ENCODE measurements at places on chromosomes 12 and 14. TPM values are rescaled to one million over a fixed set of nuclear protein-coding genes. Genes with fewer than 3 reads are reported as not detected.
A peak's percentile ranks its signal among the peaks of the same experiment; 100 is the strongest.

DNA sequence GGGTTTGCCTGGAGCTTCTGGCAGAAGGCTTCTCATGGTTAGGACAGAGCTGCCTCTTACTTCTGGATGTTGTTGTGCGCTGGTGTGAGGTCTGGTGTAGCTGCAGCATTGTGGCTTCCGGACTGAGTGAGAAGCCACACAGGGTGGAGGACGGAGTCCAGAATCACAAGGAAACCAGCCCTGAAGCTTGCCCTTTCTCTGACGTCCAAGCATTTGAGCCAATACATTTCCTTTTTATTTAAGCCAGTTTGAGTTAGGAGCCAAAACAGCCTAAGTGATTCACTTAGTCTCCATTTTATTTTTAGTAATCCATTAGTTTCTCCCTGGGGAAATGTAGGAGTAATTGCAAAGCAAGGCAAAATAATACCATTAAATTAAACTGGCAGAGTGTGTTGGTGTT lies 402.4 kb upstream of the RGS6 start:
- no peak for DNase-seq

GRCh38 chr14:72736786-72737559 lies 156.9 kb downstream of the DPF3 start:
- peak; percentile 49 for DNase-seq

- DNase-seq = no peak
Observed at GRCh38 chr12:102174761-102175160, 22.9 kb downstream of the PMCH start.

GRCh38 chr12:57332646-57333312 lies 81.8 kb upstream of the STAC3 start:
- DNase-seq = no peak

DNA sequence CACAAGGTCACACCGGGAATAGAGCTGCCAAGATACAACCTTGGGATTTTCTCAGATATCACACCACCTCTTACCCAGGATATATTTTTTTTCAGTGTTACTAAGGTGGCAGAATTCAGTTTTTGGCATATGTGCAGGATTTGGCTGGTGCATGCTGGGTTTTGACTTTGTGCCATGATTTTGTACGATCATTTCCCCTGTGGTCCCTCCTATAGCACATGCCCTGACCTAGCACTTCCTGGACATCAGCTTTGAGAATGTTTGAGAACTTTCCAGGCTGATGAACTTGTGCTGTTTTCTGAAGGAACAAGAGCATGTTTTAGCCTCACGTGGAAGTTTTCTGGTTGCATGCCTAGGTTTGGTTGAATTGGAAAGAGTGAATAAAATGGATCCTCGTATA lies 11.0 kb upstream of the TBPL2 start:
- no peak for DNase-seq

GRCh38 chr12:76719171-76720041 lies 44.5 kb upstream of the ZDHHC17 start:
- DNase-seq = no peak

DNA sequence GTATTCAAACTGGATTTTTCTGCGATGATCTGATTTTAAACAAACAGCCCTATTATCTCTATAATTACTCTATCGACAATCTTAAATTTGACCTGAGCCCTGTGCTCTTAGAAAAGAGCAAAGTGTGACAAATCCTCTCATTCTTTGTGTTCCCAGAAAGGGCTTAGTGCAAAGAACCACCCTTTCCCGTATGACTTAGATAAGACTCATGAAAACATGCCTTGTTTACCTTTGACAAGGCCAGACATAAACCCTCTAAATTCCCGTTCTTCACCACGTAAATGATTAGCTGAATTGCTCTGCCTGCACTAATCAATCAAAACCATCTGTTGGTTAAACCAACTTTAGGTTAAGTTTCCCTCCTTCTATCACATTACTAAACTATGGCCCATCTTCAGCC lies 285.7 kb upstream of the SEL1L start:
- no peak for DNase-seq

DNA sequence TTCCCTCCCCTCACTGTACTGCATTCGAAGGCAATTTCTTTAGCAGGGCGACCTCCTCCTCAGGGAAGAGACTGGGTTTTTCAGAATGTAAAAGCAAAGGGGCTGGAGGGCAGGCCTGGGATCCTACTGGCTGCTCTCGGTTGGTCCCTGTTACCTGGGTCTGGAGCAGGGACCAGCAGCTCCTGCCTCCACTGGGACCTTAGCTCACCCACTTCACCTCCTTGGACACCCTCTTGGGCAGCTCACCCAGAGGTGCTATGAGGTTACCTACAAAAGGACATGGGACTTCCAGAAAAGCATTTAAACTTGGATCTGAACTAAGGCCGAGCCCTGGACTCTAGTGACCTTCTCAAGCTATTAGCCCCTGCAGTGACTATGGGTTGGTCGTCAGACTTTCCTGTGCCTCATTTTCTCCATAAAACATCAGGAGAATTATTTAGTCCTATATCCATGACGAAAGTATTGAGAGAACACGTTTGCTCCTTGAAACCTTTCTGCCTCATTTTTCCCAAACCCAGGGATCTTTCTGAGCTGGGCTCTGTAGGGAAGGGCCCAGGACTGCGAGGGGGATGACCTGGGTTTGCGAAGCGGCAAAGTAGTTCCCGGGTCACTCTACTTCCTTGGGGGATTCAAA lies 65.0 kb downstream of the FBXL14 start:
- DNase-seq = no peak

GRCh38 chr12:6273541-6274230 lies 36.8 kb upstream of the PLEKHG6 start:
- no peak for DNase-seq

GRCh38 chr12:45121224-45121623 lies 70.3 kb upstream of the DBX2 start:
- no peak for DNase-seq

DNA sequence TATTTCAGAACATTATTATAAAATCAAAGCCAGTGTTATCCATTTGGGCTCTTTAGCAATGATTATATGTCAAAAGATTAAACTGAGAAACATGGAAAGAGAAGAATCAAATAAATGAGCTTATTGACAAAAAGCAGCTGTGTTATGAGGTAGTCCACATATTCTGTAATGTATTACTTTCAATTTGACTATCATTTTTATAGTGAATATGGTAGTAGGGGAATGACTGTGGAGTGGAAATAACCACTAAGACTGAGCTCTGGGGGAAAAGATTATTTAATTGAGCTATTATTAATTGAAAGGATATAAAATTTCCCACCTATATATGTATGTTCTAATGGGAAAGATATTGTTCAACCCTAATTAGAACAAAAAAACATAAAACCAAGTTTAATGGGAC lies 381.3 kb downstream of the TMTC2 start:
- DNase-seq = no peak

- no peak for DNase-seq
Observed at GRCh38 chr12:91562476-91562875, 379.9 kb upstream of the DCN start.

REP15 gene
- polyA plus RNA-seq = 2.7 TPM

OASL gene
- 0.10 TPM for polyA plus RNA-seq
